ENCODE measurements at places on chromosomes 2 and 18.

DNA sequence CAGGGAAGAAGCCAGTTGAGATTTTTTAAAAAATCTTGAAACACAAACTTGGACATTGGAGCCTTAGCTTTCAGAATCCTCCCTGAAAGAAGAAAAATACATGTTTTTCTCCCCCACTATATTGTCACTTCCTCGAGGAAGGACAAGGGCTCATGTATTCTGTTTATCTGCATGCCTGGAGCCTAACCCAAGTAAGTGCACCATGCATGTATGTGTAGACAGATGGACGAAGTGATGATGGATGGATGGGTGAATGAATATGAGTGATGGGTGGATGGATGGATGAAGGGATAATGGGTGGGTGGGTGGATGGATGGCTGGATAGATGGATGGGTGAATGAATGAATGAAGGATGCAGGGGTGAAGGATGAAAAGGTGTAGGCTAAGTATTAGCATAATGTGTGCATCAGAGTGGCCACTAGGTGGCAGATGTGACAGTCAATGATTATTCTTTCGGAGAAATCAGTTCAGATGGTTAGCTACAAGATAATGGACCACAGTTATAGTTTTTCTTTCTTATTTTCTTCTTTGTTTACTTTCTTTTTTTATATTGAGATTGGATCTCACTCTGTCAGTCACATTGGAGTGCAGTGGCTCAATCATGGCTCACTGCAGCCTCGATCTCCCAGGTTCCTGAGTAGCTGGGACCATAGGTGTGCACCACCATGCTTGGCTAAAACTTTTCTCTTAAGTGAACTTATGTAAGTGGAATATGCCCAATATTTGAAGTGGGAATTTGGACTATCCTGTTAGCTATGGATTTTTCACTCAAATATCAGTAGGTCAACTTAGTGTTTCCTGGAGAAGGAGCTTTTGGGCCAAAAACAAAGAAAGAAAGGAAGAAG is 18.5 kb upstream of the CCDC93 start:
- DNase-seq, result no peak

DNA sequence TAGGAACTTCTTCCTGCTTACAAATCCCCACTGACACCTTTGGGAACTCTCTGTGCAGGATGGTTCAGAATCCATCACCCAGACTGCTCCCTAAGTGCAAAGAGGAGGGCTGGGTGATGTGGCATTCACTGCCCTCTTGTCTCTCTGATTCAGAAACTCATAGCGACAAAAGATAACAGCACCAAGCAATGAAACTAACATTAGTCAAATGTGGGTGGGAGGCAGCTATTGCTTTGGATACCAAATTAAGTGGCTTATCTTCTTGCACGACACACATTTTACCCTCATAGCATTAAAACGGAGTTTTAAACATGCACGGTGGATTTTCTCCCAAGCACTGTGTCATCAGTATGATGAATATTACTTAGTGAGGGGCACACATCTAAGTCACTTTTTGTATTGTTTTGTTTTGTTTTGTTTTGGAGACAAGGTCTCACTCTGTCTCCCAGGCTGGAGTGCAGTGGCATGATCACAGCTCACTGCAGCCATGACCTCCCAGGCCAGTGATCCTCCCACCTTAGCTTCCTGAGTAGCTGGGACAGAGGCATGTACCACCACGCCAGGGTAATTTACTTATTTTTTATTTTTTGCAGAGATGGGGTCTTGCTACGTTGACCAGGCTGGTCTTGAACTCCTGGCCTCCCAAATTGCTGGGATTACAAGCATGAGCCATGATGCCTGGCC is 40.9 kb upstream of the NEB start:
- no peak for DNase-seq

GRCh38 chr2:65294136-65294535 is 66.5 kb downstream of the ACTR2 start:
- DNase-seq, result no peak

- no peak for DNase-seq
Observed at GRCh38 chr18:3238742-3239141, 8.9 kb upstream of the MYL12A start.

GRCh38 chr2:186641807-186642321 is 52.0 kb upstream of the FAM171B start:
- no peak for DNase-seq

DNA sequence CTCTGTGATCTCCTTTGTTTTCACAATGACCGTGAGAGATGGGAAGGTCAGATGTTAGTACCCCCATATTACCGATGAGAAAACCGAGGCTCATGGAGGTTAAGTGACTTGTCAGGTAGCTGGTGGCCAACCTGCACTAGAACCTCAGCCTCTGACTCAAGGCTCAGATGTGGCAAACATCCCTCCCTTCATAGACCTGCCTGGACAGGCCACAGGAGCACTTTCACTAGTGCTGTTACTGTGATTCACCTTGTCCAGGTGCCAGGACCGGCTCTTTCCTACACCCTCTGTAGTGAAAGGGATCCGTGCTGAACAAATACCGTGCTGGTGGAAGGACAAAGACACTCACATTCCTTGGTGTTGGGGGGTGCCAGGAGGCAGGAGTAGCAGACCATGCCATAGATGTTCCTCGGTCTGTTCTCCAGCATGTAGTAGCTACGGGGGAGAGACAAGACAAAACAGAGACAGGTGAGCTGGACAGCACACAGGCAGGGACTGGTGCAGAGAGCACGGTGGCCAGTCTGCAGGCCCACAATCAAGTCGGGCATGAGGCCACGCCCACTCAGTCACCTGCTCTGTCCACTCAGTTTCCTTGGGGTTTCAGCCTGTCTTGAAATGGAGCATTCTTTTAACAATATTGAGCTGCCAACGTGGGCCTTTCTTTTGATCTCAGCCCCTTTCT is 65.9 kb downstream of the EDAR start:
- no peak for DNase-seq

- DNase-seq, result no peak
Observed at GRCh38 chr2:149009576-149010461, 28.7 kb upstream of the LYPD6B start.

DNA sequence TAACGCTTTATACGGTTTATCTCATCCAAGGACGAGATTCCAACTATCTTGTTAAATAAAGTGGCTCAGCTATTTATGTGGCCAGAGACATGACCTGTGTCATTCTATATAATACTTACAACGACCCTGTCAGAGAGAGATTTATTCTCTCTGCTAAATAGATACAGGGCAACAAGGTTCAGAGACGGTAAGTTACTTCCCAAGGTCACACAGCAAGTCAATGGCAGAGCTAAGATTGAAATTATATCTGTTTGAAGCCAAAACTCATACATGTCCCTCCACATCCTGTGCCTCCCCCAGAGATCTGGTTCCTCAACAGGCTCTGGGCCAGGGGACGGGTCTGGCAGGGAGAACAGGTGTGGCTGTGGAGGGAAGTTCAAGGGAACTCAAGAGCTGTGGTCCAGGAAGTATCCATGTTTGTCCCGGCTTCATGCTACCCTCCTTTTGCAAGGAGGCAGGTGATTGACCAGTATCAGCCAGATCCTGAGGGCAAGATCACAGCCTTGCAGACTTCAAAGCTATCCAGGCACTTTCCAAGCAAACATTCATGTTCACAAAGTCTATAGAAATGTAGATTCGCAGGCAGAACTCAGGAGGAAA is 99.8 kb downstream of the CAPN13 start:
- no peak for DNase-seq
